ENCODE measurements at places on chromosomes 6 and 20. TPM values are rescaled to one million over a fixed set of nuclear protein-coding genes. Genes with fewer than 3 reads are reported as not detected.

The ZSCAN23 gene
- 13.9 TPM for total RNA-seq

- no peaks in the 10 kb centered on the region for H3K36me3 ChIP-seq
- H3K27ac ChIP-seq, result peak overlapping the region; percentile 14
- no peak overlapping the region for H3K4me3 ChIP-seq
Measured at GRCh38 chr6:137820425-137820824, 46.6 kb upstream of the TNFAIP3 start.

- no peak overlapping the region for H3K4me3 ChIP-seq
- peaks cover 3% of the 10 kb centered on the region for H3K4me1 ChIP-seq
- H3K36me3 ChIP-seq, result no peaks in the 10 kb centered on the region
- H3K27me3 ChIP-seq, result no peaks in the 10 kb centered on the region
- H3K27ac ChIP-seq, result no peak overlapping the region
Measured at GRCh38 chr20:11992426-11992825, 74.7 kb downstream of the BTBD3 start.

The SSTR4 gene
- not detected for total RNA-seq

The NANP gene
- total RNA-seq, result 6.7 TPM

- no peak for DNase-seq
- no peaks in the 10 kb centered on the region for H3K27me3 ChIP-seq
- peak overlapping the region; percentile 84 for H3K27ac ChIP-seq
- H3K4me3 ChIP-seq, result no peak overlapping the region
Measured at GRCh38 chr6:3281631-3282475, 23.1 kb downstream of the PSMG4 start.

- H3K27me3 ChIP-seq, result no peaks in the 10 kb centered on the region
- H3K4me1 ChIP-seq, result peaks cover 8% of the 10 kb centered on the region
- H3K27ac ChIP-seq, result peak overlapping the region; percentile 43
- no peak for DNase-seq
- no peak overlapping the region for H3K4me3 ChIP-seq
- H3K36me3 ChIP-seq, result no peaks in the 10 kb centered on the region
Measured at GRCh38 chr6:19231878-19232561, 605.1 kb upstream of the ID4 start.

The AGPAT4 gene
- total RNA-seq, result 21.5 TPM

DNA sequence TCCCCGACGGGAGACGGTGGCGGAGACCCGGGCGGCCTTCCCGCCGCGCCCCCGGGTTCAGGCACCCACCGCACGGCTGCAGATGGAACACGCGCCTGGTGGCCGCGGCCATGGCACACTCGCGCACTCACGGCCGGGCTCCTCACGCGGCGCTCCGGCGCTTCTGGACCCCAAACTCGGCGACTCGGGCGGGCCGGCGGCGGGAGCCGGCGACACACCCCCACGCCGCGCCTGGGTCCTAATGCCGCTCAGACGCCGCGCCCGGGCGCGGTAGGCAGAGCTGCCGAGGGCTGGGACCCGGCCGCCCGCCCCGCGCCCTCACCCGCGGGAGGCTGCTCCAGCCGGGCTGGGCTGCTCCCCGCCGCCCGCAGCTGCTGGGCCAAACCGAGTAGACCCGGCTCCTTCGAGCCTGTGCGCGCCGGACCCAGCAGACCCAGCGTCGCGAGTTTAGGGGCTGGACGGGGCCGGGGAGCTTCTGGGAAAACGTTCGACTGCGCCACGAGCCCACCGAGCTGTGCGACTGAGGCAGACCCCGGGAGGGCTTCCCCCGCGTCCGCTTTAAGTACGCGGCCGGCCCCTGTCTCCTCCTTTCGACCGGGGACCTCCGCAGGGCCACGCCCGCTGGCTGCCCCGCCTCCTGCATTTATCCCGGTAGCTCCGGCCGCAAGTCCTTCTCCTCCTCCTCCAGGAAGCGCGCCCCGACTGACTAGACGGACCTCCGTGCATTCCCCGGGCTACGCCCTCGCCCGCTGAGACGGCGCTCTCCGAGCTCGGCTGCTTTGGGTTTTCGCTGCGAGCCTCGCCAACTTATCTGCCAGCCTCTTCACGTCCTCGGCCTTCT, at the start of gene SLC4A11:
SLC4A11 (minus strand) TSS at position 165 of the 841 bp plus-strand sequence; CDS start at position 112, 53 bp downstream.
- H3K27me3 ChIP-seq, result peaks cover 87% of the 10 kb centered on the region
- H3K27ac ChIP-seq, result no peak within 1 kb of the TSS
- no peaks in the 10 kb centered on the region for H3K36me3 ChIP-seq
- peak within 1 kb of the TSS; percentile 77 for H3K4me3 ChIP-seq
- DNase-seq, result no peak
- H3K4me1 ChIP-seq, result peaks cover 8% of the 10 kb centered on the region

DNA sequence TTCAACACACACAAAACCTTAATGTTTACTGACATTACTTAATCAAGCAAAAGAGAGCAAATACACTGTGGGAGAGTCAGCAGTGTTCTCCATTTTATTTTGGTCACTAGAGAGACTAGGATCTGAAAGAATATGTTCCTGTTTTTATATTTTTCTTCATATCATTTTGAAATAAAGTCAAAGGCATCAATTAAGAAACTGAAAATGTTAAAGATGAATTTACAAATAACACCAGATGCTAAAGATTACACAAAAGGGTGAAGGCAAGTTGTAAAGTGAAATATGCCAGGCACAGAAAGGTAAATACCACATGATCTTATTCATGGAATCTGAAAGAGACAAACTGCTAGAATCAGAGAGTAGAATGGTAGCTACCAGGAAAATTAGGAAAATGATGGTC, 60.3 kb upstream of the FABP7 start:
- peaks cover 11% of the 10 kb centered on the region for H3K36me3 ChIP-seq
- DNase-seq, result no peak
- no peaks in the 10 kb centered on the region for H3K27me3 ChIP-seq
- H3K27ac ChIP-seq, result no peak overlapping the region
- H3K4me3 ChIP-seq, result no peak overlapping the region

- DNase-seq, result no peak
- no peaks in the 10 kb centered on the region for H3K36me3 ChIP-seq
- peaks cover 26% of the 10 kb centered on the region for H3K27me3 ChIP-seq
- H3K4me3 ChIP-seq, result peak overlapping the region; percentile 39
- no peak overlapping the region for H3K27ac ChIP-seq
- H3K4me1 ChIP-seq, result peaks cover 25% of the 10 kb centered on the region
Measured at GRCh38 chr20:52313341-52313963, 121.9 kb upstream of the ZFP64 start.

GRCh38 chr6:7918403-7918802, 7.8 kb upstream of the TXNDC5 start:
- no peak overlapping the region for H3K4me3 ChIP-seq
- no peaks in the 10 kb centered on the region for H3K4me1 ChIP-seq
- DNase-seq, result no peak
- no peak overlapping the region for H3K27ac ChIP-seq
- H3K36me3 ChIP-seq, result no peaks in the 10 kb centered on the region

- peaks cover 32% of the 10 kb centered on the region for H3K4me1 ChIP-seq
- no peaks in the 10 kb centered on the region for H3K27me3 ChIP-seq
- DNase-seq, result no peak
- peak overlapping the region; percentile 48 for H3K27ac ChIP-seq
Measured at GRCh38 chr6:168619560-168620314, 178.8 kb downstream of the SMOC2 start.

DNA sequence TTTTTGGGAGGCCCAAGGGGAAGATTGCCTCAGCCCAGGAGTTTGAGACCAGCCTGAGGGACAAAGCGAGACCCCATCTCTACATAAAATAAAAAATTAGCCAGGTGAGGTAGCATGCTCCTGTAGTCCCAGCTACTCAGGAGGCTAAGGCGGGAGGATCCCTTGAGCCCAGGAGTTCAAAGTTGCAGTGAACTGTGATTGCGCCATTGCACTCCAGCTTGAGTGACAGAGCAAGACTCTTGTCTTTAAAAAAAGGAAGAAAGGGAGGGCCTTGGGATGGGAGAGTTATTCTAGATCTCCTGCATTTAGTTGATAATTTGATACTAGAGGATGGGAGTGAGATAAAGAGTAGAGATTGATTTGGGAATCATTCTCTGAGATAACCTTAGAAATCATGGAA, 68.1 kb downstream of the ITCH start:
- H3K4me1 ChIP-seq, result no peaks in the 10 kb centered on the region
- no peaks in the 10 kb centered on the region for H3K27me3 ChIP-seq
- H3K4me3 ChIP-seq, result no peak overlapping the region
- DNase-seq, result no peak

The CCM2L gene
- 0.16 TPM for total RNA-seq

The C6orf47 gene
- 19.0 TPM for total RNA-seq

- H3K27me3 ChIP-seq, result peaks cover 56% of the 10 kb centered on the region
- H3K36me3 ChIP-seq, result no peaks in the 10 kb centered on the region
- no peak for DNase-seq
Measured at GRCh38 chr20:2705931-2706645, 13.5 kb downstream of the EBF4 start.

DNA sequence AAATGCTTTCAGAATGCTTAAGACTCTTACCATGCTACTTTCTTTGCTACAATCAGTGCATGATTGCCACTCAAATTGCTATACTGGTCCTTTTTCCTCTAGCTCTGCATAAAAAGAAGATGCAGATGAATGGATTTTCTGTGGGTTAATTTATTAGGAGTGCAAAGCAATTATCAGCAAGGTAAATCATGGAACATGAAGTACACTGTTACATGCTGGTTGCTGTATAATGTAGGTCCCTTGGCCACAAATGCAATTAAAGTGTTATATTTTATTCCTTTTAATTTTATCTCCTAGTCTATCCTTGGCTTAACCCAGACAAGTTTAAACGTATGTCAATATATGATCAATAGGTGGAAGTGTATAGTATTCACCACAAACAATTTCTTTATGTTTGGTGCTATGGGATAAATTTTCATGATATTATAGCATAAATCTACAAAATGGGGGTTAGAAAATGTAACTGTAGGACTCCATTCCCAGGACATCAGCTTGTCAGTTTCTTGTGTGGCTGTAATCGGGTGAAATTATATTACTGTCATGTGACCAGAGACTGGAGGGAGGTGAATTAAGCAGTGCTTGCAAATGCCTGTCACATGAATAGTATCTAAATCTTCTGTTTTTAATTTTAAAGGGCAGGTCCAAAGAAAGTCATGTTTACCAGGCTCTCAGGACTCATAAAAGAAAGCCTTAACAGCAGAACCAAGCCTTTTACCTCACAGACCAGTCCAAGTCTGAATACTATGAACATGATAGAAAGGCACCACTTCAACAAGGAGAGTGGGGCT, 176.9 kb upstream of the ID4 start:
- H3K27ac ChIP-seq, result no peak overlapping the region
- H3K36me3 ChIP-seq, result peaks cover 3% of the 10 kb centered on the region
- H3K27me3 ChIP-seq, result no peaks in the 10 kb centered on the region
- DNase-seq, result no peak
- H3K4me1 ChIP-seq, result peaks cover 30% of the 10 kb centered on the region

The PABPC1L gene
- total RNA-seq, result 135 TPM

The MTFR2 gene
- 1.7 TPM for total RNA-seq

GRCh38 chr20:53149148-53149889, 177.2 kb downstream of the TSHZ2 start:
- peak overlapping the region; percentile 70 for H3K27ac ChIP-seq
- H3K4me3 ChIP-seq, result no peak overlapping the region
- H3K36me3 ChIP-seq, result no peaks in the 10 kb centered on the region

GRCh38 chr20:33499355-33499754, 9.5 kb downstream of the CBFA2T2 start:
- H3K4me1 ChIP-seq, result peaks cover 29% of the 10 kb centered on the region
- H3K27me3 ChIP-seq, result no peaks in the 10 kb centered on the region
- H3K4me3 ChIP-seq, result no peak overlapping the region
- peaks cover 3% of the 10 kb centered on the region for H3K36me3 ChIP-seq
- no peak for DNase-seq

- no peak overlapping the region for H3K27ac ChIP-seq
- H3K4me3 ChIP-seq, result no peak overlapping the region
- DNase-seq, result no peak
- H3K36me3 ChIP-seq, result no peaks in the 10 kb centered on the region
- no peaks in the 10 kb centered on the region for H3K27me3 ChIP-seq
Measured at GRCh38 chr6:72643214-72643613, 21.4 kb downstream of the KCNQ5 start.

- H3K36me3 ChIP-seq, result peaks cover 4% of the 10 kb centered on the region
- H3K4me1 ChIP-seq, result peaks cover 42% of the 10 kb centered on the region
- no peak for DNase-seq
- no peaks in the 10 kb centered on the region for H3K27me3 ChIP-seq
- no peak overlapping the region for H3K4me3 ChIP-seq
Measured at GRCh38 chr20:15603978-15604805, 969.1 kb downstream of the KIF16B start.

The RIMS4 gene
- 1.6 TPM for total RNA-seq

GRCh38 chr20:58642441-58642840, 8.6 kb upstream of the STX16 start:
- H3K4me3 ChIP-seq, result no peak overlapping the region
- H3K4me1 ChIP-seq, result peaks cover 4% of the 10 kb centered on the region
- no peak for DNase-seq
- H3K36me3 ChIP-seq, result no peaks in the 10 kb centered on the region
- H3K27ac ChIP-seq, result no peak overlapping the region

- no peak for DNase-seq
- no peak overlapping the region for H3K4me3 ChIP-seq
- no peak overlapping the region for H3K27ac ChIP-seq
- peaks cover 10% of the 10 kb centered on the region for H3K4me1 ChIP-seq
- no peaks in the 10 kb centered on the region for H3K36me3 ChIP-seq
Measured at GRCh38 chr6:106117579-106117978, 31.4 kb downstream of the PRDM1 start.

- H3K4me3 ChIP-seq, result no peak overlapping the region
- no peak for DNase-seq
- H3K27me3 ChIP-seq, result no peaks in the 10 kb centered on the region
- H3K27ac ChIP-seq, result no peak overlapping the region
Measured at GRCh38 chr6:78400076-78400475, 467.3 kb upstream of the IRAK1BP1 start.

The NKX2-4 gene
- total RNA-seq, result not detected

GRCh38 chr6:53353624-53354023, 4.9 kb upstream of the ELOVL5 start:
- no peak overlapping the region for H3K27ac ChIP-seq
- no peaks in the 10 kb centered on the region for H3K36me3 ChIP-seq
- DNase-seq, result no peak
- no peak overlapping the region for H3K4me3 ChIP-seq
- peaks cover 12% of the 10 kb centered on the region for H3K4me1 ChIP-seq

- H3K4me1 ChIP-seq, result peaks cover 6% of the 10 kb centered on the region
- H3K27ac ChIP-seq, result no peak overlapping the region
- no peak for DNase-seq
- H3K4me3 ChIP-seq, result no peak overlapping the region
Measured at GRCh38 chr6:120938164-120938875, 396.0 kb downstream of the TBC1D32 start.

GRCh38 chr6:45710304-45710821, 305.3 kb downstream of the CLIC5 start:
- no peak for DNase-seq
- H3K27me3 ChIP-seq, result peaks cover 1% of the 10 kb centered on the region
- H3K4me1 ChIP-seq, result peaks cover 15% of the 10 kb centered on the region
- H3K36me3 ChIP-seq, result no peaks in the 10 kb centered on the region
- no peak overlapping the region for H3K27ac ChIP-seq

Data from mesothelial cell of epicardium (in vitro differentiated cells).